ENCODE measurements at places on chromosomes 2 and 18.

GRCh38 chr2:23916727-23917405 lies 10.1 kb downstream of the ATAD2B start:
- DNase-seq: no peak

GRCh38 chr2:196170213-196170605 lies 1.2 kb downstream of the STK17B start:
- no peak for DNase-seq

- DNase-seq: no peak
Observed at GRCh38 chr18:22451796-22452195, 34.1 kb upstream of the CTAGE1 start.

DNA sequence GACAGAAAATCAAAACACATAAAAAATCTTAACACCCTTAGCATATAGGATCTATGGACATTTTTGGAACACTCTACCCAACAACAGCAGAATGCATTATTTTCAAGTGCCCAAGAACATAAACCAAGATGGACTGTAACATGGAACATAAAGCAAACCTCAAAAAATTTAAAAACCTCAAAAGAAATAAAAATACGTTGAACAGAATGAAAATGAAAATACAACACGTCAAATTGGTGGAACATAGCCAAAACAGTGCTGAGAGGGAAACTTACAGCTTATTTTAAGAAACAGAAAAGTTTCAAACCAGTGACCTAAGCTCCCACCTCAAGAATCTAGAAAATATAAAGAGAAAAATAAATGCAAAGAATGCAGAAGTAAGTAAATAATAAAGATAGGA lies 58.3 kb upstream of the BCL2L11 start:
- DNase-seq: no peak

DNA sequence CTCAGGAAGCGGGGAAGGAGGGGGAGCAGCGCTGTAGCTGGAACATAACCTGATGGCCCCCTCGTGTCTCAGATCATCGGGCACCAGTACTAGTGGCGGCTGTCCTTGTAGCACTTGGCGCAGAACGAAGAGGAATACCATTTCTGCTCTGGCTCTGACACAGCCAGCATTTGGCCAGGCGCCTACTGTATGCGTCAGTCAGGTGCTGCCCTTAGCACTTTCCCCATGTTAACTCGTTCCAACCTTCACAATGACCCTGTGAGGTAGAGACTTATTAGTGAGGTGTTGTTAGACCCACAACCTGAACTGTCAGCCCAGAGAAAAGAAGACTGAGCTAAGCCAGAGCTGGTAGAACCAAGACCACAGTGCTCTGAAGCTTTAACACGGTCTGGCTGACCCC lies 47.7 kb upstream of the EML6 start:
- DNase-seq: no peak

GRCh38 chr2:14633461-14634181 lies 1.1 kb downstream of the LRATD1 start:
- no peak for DNase-seq

DNA sequence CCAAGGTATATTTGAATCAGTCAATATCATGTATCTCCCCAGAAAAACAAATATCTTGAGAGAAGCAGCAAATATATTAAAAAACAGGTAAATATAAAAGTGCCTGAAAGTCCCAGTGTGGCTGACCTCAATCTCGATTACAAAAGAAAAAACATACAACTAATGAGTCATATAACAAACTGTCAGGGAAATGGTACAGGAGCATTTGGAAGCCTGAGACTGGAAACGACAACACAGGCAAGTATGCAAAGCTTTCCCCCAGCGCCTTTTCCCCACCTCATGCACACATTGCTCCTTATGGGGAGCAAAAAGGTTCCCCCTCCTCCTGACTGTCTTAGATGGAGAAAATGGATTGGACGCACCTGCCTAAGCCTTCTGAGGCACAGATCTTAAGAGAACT lies 230.7 kb downstream of the TMX3 start:
- no peak for DNase-seq

Data from NCI-H446 treated with DMSO at 0.1 percent for 48 hours (cell line).